ENCODE measurements at places on chromosomes 11 and 22. TPM values are rescaled to one million over a fixed set of nuclear protein-coding genes. Genes with fewer than 3 reads are reported as not detected.

Gene OR51I1
- not detected for total RNA-seq

Gene CHRM1
- total RNA-seq, result not detected

Gene IGLL1
- not detected for total RNA-seq

Gene HMGXB4
- 14.4 TPM for total RNA-seq

Gene CUL5
- 40.5 TPM for total RNA-seq

Gene NCAM1
- total RNA-seq, result 819 TPM

GRCh38 chr11:14054116-14055107 is 91.9 kb downstream of the SPON1 start:
- H3K36me3 ChIP-seq, result no peaks in the 10 kb centered on the region
- no peak overlapping the region for H3K27ac ChIP-seq
- H3K4me3 ChIP-seq, result no peak overlapping the region
- no peaks in the 10 kb centered on the region for H3K27me3 ChIP-seq
- DNase-seq, result no peak

GRCh38 chr11:95563173-95563572 is 226.4 kb downstream of the FAM76B start:
- H3K4me3 ChIP-seq, result no peak overlapping the region
- no peaks in the 10 kb centered on the region for H3K27me3 ChIP-seq
- H3K4me1 ChIP-seq, result peaks cover 2% of the 10 kb centered on the region
- H3K36me3 ChIP-seq, result peaks cover 2% of the 10 kb centered on the region
- no peak overlapping the region for H3K27ac ChIP-seq

DNA sequence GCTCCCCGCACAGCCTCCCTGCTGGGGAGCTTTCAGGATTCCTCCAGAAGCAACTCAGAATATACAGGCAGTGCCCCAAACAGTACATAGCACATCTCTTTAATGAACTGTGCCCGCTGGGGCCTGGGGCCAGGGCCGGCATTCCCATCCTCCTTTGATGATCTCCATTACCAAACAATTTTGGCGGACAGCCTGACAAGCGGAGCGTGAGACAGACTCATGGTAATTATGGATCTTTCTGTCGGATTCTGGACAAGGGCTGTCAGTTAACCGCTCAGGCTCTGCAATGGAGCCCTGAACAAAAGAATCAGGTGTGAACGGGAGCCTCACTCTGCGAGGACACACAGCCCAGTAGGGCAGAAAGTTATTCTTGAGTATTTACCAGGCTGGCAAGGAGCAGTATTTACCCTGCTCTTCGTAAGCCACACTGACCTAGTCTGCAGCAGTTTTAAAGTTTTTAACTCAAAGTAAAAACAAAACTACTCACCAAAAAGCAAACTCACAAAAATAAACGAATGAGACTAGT is 174.0 kb downstream of the TBC1D22A start:
- no peak for DNase-seq
- H3K36me3 ChIP-seq, result peaks cover 5% of the 10 kb centered on the region
- H3K4me3 ChIP-seq, result no peak overlapping the region
- H3K4me1 ChIP-seq, result peaks cover 4% of the 10 kb centered on the region
- H3K27me3 ChIP-seq, result peaks cover 8% of the 10 kb centered on the region

- H3K36me3 ChIP-seq, result no peaks in the 10 kb centered on the region
- H3K4me3 ChIP-seq, result no peak overlapping the region
- peaks cover 2% of the 10 kb centered on the region for H3K27me3 ChIP-seq
- H3K4me1 ChIP-seq, result peaks cover 5% of the 10 kb centered on the region
These were observed 36.1 kb upstream of the OR8B8 start for GRCh38 chr11:124481365-124482323.

- no peak for DNase-seq
- peaks cover 13% of the 10 kb centered on the region for H3K4me1 ChIP-seq
- H3K4me3 ChIP-seq, result peak overlapping the region; percentile 11
- no peaks in the 10 kb centered on the region for H3K36me3 ChIP-seq
- no peak overlapping the region for H3K27ac ChIP-seq
- H3K27me3 ChIP-seq, result peaks cover 8% of the 10 kb centered on the region
These were observed 29.8 kb upstream of the CREB3L1 start for GRCh38 chr11:46247659-46248058.
